K562 (cell line): ENCODE measurements at places on chromosomes 11 and 22. TPM values are rescaled to one million over a fixed set of nuclear protein-coding genes. Genes with fewer than 3 reads are reported as not detected.
A peak's percentile ranks its signal among the peaks of the same experiment; 100 is the strongest.

Gene SNX15
- total RNA-seq = 21.3 and 27.8 TPM in 2 replicates

Gene TTC28
- 10.7 and 10.8 TPM in 2 replicates for total RNA-seq

Gene TIMP3
- total RNA-seq = 0.73 and 0.89 TPM in 2 replicates

Gene MRGPRE
- not detected in 2 replicates for total RNA-seq

Gene TMEM45B
- 0.07 and 0.16 TPM in 2 replicates for total RNA-seq

Gene DEFB131B
- not detected in 2 replicates for total RNA-seq

Gene OR5AN1
- not detected in 2 replicates for total RNA-seq

- no peak for DNase-seq
Measured at GRCh38 chr11:23956586-23956985, 540.3 kb upstream of the LUZP2 start.

DNA sequence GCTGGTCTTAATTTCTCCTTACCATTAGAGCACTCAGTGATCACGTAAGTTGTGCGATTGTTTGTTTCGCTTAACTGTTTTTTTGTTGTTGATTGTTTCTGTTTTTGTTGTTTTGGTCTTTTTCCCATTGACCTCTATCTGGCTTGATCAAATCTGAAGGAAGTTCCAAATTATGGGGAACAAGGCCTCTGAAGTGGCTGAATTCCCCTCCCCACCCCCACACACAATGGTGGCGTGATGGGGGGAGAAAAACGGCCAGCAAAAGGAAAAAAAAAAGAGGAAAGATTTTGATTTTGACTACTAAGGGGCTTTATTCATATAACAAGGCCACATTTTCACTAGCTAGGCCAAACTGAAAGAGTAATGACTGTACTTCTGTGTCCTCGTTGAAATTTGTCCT is 53.6 kb downstream of the OSBPL5 start:
- no peak for DNase-seq

GRCh38 chr11:132414451-132414850 is 1044.0 kb downstream of the NTM start:
- no peak for DNase-seq

DNA sequence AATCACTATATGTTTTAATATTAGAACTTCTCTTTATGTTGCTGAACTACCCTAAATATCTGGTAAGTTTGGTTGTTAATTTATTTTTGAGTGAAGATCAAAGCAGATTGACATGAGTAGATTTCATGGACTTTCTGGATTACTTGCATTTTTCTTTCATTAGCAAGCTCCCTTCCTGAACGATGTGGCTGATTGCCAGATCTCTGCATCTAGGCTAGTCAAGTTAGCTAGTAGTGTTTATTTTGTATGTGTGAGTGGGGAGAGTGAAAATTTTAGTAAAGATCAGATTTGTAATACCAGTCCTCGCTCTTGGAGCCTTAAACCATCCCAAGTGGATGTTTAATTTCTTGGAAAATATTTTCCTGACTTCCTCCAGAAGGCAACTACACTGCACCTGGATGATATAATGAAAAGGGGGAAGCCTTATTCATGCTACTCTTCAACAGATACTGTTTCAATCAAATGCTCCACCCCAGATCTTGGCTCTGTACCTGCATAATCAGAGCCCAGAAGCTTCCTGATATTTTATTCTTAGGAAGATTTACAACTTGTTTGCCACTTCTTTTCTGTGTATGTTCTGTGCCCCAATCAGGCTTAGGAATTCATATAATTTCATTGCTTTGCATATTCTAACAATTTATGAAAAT is 143.2 kb upstream of the GRIA4 start:
- no peak for DNase-seq

GRCh38 chr22:33917744-33918406 is 2.4 kb downstream of the LARGE1 start:
- no peak for DNase-seq

GRCh38 chr11:15750535-15751308 is 605.6 kb downstream of the SOX6 start:
- no peak for DNase-seq

DNA sequence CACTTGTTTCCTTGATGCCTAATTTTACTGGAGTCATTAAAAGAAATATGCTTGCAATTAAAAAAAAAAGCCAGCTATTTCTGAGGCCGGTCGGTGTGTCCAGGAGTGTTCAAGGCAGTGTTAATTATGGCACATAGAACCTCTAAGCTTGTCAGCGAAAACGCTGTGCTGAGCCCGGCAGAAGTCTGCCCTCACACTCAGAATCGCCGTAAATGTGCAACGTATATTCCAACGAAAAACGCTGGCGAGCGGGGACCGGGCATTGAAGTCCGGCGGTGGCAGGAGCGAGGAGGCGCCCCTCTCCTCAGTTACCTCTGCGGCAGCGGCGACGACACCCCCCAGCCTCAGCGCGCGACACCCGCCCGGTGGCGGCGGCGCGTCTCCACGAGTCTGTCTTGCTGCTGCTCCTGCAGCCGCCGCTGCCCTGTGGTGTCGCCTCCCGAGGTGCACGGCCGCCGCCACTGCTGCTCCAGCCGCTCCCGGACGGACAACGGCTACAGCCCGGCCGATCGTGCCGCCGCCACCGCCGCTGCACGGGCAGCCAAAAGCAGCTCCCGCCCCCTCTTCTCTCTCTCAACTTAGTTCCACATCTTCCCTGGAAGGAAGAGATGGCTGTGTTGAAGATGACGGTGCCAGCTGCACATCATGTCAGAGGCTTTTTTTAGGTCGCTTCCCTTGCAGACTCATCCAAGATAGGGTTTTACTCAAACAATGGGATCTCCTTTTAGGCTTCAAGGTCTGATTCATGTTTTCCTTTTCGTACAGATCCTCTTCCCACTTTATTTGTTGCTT is 56.0 kb downstream of the JAM3 start:
- no peak for DNase-seq

GRCh38 chr11:103035791-103036434 is 56.0 kb downstream of the DCUN1D5 start:
- peak; percentile 49 for DNase-seq

GRCh38 chr22:42519525-42520401 is at the start of gene RRP7A:
Gene RRP7A (minus strand): TSS chr22:42519796. CDS start chr22:42519786, 10 bp downstream.
- DNase-seq = peak; percentile 72

DNA sequence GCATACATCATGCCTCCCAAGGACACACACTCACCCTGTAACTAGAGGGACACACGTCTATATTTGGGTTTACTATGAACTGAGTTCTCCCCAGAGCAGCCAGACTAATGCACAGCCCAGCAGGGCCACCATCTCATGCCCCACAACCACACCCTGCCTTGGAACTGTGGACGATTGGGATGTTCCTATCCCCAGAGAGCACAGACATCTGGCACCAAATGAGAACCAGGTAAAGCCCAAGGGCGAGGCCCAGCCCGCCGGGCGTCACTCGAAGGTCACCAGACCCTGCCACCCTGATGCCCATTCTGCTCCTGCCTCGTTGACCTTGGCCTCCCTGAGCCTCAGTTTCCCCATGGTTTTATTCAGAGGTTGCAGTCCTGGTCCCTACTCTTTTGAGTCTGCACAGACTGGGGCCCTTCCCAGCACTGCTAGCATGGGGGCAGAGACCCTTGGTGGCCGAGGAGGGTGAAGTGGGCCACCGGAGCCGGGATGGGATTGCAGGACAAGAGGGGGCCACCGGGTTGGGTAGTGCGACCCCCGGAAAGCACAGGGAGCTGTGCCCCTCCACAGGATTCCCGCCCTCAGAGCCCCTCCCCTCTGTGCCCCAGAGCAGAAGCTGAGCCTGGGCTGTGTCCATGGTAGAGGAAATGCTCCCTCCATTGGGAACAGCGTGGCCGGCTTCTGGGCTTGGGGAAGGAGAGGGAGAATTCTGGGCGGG is 56.8 kb downstream of the IGLL5 start:
- DNase-seq = peak; percentile 52

GRCh38 chr22:49365191-49365837 is 462.4 kb downstream of the BRD1 start:
- no peak for DNase-seq
